ENCODE measurements at places on chromosomes 2 and 18.
A peak's percentile ranks its signal among the peaks of the same experiment; 100 is the strongest.

DNA sequence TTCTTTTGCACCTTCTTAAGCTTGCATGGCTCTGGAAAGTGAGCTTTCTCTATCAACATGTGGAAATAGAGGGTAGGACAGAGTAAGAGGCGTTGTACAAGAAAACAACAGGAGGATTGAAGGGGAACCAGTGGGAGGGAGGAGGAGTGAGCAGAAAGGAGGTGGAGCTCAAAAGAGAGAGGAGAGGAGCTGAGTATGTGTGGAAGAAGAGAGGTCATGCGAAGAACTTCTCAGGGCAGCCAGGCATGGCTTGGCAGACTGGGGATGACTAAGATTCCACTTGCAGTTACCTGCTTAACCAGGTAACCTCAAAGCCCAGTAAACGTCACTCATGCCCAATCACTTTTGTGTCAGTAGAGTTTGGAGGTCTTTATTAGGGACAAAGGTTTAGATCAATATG lies 105.1 kb downstream of the BCL2L11 start:
- DNase-seq = no peak

GRCh38 chr2:149094217-149095015 lies 55.9 kb downstream of the LYPD6B start:
- no peak for DNase-seq

- peak; percentile 57 for DNase-seq
Measured at GRCh38 chr18:58135701-58136331, 91.8 kb downstream of the NEDD4L start.

- DNase-seq = no peak
Measured at GRCh38 chr2:60583604-60584003, 30.1 kb upstream of the BCL11A start.

DNA sequence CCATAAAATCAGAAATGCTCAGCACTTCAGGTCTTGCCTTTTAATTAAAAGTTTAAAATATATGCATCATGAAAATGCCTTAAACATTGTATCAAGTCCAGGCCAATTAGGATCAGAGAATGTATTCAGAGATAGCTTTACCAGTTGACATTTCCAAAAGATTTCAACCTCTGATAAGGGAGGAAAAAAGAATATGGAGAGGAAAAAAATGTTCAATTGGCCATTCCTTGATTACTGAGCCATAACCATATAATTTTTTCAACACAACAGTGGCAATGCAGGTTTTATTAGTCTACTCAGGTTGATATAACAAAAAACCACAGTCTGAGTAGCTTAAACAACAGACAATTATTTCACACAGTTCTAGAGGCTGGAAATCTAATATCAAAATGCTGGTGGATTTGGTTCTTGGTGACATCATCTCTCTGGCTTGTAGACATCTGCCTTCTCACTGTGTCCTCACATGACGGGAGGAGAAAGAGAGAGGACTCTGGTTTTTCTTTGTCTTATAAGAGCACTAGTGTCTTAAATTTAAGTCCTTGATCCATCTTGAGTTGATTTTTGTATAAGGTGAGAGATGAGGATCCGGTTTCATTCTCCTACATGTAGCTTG lies 111.9 kb downstream of the IRS1 start:
- no peak for DNase-seq

DNA sequence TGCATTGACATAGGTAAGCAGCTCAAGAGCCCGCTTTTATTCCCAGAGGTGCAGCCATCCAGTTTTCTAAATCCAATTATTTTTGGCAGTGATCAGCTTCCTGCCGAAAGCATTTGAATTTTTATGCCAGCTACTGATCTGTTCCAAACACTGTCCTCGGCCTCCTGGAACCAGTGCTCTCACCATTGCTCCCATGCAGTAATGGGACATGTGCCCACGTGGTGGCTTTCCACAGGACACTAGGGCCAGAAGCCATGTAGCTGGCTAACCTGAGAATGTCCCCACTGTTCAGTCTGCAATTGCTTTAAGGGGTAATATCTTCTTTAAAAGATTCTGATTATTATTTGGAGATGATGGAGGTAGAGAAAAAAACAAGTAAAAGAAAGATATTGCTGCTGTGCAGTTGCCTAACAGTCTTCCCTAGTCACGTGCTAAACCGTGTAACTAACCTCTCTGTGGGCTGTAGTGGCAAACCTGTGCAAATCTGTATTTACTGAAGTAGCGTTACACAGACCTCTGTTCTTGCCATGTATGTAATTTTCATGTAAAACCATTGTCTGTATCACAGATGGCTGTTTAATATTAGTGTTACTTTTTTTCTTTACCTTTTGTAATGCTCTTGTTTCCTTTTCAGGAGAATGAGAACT lies 13.0 kb downstream of the GRHL1 start:
- no peak for DNase-seq

- DNase-seq = no peak
Measured at GRCh38 chr2:104758199-104758620, 95.7 kb upstream of the POU3F3 start.

DNA sequence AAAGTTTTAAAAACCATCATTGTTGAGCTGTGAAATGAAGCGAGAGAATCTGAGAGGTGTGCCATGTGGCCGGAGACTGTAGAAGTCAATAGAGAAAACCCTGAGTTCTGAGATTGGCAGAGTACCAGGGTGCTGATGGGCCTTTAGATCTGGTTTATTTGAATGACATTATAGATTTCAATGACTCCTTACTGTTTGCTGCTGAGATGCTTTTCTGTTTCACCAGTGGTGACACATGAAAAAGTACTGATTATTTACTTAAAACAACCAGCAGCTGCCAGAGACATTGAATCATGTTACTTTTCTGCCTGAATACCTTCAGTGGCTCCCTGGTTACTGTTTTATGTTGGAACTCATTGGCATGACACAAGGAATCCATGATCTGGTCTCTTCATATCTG lies 602.7 kb upstream of the ZNF804A start:
- DNase-seq = no peak

DNA sequence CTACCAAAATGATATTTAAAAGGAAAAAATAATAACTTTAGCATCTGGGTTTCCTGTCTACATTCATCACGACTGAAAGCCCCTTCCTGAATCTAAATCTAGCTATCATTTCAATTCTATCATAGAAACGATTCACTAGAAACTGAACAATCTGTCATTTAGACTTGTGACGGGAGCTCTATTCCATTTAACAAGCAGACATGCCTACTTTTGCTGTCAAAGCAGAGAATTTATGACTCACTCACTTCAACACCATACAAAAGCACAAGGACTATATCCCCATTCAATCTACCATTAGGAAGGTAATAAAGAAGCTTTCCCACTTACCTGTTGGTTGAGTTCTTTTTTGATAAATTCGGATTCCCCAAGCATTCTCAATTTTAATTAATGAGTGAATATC lies 1072.3 kb downstream of the LRP1B start:
- DNase-seq = no peak

DNA sequence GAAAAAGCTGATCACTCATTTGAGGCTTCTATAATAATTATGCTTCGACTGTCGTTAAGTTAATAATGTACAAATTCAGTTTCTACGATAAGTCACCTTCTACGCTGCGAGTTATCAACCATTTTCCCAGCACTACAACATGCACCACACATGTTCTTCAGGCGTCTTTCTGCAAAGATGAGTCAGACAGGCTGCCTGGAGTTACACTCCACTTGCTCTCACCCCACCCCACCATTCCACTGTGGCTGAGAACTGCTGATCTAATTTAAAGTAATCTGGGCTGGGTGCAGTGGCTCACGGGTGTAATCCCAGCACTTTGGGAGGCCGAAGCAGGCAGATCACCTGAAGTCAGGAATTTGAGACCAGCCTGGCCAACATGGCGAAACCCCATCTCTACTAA lies 218.6 kb downstream of the DYM start:
- DNase-seq = no peak

DNA sequence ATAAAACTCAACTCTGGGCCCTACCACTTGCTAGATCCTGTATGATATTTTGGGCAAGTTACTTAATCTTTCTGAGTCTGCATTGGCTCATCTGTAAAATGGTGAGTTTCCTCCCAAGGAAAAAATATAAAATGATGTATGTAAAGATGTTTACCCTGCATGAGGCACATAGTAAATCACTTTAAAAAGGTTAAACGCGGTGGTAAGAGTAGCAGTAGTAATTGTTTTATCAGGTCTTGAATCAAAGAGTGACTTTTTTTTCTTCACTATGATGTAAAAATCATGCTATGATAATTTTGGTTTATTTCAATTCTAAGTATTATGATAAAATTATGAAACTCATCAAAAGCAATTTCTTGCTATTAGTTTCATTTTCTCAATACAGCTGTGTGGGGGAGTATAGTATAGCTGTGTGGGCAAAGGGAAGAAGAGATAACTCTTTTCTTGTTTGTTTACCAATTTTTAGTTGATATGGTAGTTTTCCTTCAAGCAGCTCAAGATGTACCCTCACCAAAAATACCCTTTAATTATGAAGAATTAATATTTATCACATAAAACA lies 10.7 kb downstream of the ARHGAP15 start:
- no peak for DNase-seq

GRCh38 chr18:70028084-70028483 lies 80.4 kb upstream of the CD226 start:
- no peak for DNase-seq

GRCh38 chr2:223523551-223524001 lies 78.6 kb downstream of the SCG2 start:
- no peak for DNase-seq

DNA sequence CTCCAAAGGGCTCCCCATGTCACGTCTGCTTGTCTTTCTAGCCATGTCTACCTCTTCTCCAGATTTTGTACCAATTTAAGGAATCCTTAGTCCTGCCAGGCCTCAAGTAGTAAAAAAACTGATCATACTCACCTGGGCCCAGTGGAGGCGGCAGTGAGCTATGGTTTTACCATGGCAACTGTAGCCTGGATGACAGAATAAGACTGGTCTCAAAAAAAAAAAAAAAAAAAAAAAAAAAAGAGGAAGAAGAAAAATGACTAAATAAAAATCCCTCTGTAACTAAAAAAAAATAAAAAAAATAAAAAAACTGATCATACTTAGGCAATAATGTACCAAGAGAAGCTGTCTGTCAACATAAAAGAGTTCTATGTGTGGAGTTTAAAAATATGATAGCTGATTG lies 221.6 kb downstream of the NR4A2 start:
- DNase-seq = no peak

GRCh38 chr2:62383846-62384245 lies 122.1 kb downstream of the TMEM17 start:
- no peak for DNase-seq

- DNase-seq = peak; percentile 37
Measured at GRCh38 chr2:144516411-144516980, 3.4 kb downstream of the ZEB2 start.

- no peak for DNase-seq
Measured at GRCh38 chr18:26930630-26931029, 65.1 kb upstream of the AQP4 start.

DNA sequence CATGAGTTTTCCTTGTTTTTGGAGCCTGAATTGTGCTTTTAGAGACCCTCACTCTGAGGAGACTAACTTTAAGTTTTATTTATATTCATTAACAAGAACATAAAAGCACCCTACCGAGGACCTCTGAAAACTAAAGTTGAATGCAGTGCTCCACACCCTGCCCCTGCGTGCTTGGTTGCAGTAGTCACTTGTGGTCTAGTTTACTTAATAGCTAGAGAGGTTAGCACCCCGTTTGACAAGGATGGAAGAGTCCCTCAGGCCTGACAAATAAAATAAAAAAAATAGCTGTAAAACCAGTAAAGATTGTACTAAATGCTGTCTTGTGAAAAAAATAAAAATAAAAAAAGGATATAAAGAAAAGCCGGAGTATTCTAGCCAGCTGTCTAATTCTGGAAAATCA lies 395.2 kb downstream of the MTX2 start:
- no peak for DNase-seq

- DNase-seq = no peak
Measured at GRCh38 chr18:6591491-6591890, 138.0 kb upstream of the ARHGAP28 start.

DNA sequence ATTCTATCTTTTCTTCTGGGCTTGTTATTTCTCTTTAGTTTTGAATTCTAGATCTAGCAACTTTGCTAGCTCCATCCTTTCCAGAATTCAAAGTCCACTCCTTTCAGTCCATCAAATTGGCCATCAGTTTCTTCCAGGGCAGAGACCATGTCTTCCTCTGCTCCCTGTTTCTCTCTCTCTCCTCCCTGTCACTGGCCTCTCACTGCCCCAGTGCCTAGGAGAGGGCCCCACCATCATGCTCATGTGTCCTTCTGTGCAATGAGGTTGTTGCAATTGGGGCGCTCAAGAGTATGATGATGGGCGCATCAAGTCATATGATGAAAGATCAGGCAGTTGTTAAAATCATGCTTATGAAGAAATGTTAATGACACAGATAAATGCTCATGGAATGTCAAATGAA lies 159.2 kb upstream of the HS6ST1 start:
- DNase-seq = no peak

- DNase-seq = no peak
Measured at GRCh38 chr2:142042536-142043199, 88.1 kb downstream of the LRP1B start.

DNA sequence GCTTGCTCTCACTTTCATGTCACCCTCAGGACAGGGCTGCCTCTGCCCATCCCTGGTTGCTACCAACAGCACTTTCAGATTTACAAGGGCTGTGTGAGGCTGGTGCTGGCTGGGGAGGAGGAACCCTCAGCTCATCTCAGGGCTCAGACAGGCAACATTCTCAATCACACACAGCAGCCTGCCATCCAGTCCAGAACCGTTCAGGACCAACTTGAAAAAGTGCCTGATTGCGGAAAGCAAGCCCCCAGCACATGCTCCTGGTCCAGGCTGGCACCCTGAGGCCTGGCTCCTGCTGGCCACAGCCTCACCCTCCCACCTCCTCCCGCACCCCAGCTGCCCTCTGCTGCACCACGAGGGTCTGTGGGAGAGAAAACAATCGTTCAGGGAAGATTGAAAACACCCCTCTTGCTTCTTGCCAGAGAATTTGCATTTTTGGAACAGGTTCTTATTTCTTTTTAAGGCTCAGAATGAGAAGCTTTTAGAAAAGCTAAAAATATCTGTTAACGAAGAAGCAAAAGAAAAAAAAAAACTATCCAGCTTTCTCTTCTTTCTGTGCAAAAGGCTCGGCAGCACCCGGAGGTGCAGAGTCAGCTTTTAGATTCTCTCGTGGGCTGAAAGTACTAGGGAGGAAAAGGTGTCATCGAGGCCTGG lies 403.8 kb upstream of the ID2 start:
- no peak for DNase-seq

- no peak for DNase-seq
Measured at GRCh38 chr18:62384068-62384467, 59.0 kb downstream of the TNFRSF11A start.

DNA sequence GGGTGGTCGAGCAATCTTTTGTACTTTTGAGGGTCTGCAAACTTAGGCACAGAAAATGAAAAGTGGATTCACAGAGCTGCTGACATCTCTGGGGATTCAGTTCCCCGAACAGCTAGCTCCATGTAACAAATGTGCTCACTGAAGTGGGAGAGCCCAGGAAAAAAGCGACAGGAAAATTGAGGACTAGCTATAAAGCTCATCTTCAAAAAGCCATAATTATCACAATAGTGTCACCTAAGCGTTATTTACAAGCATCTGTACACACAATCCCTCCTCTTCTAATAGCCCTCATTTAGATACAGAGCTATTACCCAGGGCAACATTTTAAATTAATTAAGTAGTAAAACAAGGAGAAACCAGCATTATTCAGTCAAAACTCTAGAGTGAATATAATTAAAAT lies 36.1 kb downstream of the RNF152 start:
- DNase-seq = no peak
